A549 treated with Hydrocortisone at 1 μM for 4 hours (cell line): ENCODE measurements at places on chromosomes 7 and 10. TPM values are rescaled to one million over a fixed set of nuclear protein-coding genes. Genes with fewer than 3 reads are reported as not detected.

Gene HK1
- 35.7 to 53.0 TPM (median 41.9 TPM) in 5 replicates for total RNA-seq

Gene SEMA3D
- 0.01 to 0.07 TPM (median 0.02 TPM) in 4 of 5 replicates, not detected in the other for total RNA-seq

Gene IDI2
- total RNA-seq = 0.06 TPM in 1 of 5 replicates, not detected in the others

Gene MMP21
- total RNA-seq = 0.05 TPM in 1 of 5 replicates, not detected in the others

Gene GGCT
- 68.3 to 75.3 TPM (median 72.7 TPM) in 5 replicates for total RNA-seq

Gene DENND2A
- 0.39 to 0.98 TPM (median 0.76 TPM) in 5 replicates for total RNA-seq

Gene ASB15
- not detected in 5 replicates for total RNA-seq

Gene MKX
- total RNA-seq = not detected in 5 replicates

Gene GLI3
- 0.07 to 0.25 TPM (median 0.13 TPM) in 5 replicates for total RNA-seq

Gene PNLIP
- total RNA-seq = 0.07 to 0.09 TPM in 2 of 5 replicates, not detected in the others

Gene CDK1
- total RNA-seq = 82.4 to 105 TPM (median 90.7 TPM) in 5 replicates

Gene MPP7
- total RNA-seq = 0.10 to 0.13 TPM (median 0.10 TPM) in 5 replicates
